ENCODE measurements at places on chromosomes 12 and 14.
A peak's percentile ranks its signal among the peaks of the same experiment; 100 is the strongest.

DNA sequence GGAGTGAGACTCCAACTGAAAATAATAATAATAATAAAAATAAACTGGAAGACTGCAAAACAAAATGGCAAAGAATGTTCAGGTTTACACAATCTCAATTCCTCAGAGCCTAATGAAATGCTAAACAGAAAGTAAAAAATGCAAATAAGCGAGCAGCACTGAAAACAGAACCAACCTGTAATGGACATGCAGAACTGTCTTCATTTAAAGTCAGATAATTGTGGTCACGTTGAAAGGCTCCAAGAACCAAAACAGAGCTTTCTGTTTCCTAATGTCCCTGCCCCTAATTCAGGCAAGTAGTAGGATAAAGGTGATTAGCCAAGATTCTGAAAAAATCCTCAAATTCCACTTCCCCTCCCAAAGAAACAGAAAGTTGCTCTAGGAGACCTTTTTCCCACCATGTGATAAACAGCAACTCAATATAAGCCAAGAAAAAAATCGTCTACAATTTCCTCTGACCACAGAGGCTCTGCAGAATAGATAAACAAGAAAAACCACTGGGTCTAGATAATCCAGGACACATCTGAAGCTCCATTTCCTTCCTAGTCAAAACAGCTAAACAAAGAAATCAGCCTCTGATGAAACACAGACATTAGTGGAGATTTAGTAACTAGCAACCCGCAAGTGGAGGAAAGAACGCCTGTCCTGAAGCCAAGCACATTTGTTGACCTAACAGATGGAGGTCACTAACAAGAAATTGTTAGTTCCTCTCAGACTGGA is 3.0 kb downstream of the MIS18BP1 start:
- DNase-seq = no peak

GRCh38 chr12:89539426-89540223 is 13.8 kb upstream of the POC1B start:
- no peak for DNase-seq

GRCh38 chr12:49478949-49479664 is 59.7 kb upstream of the KCNH3 start:
- DNase-seq = no peak

DNA sequence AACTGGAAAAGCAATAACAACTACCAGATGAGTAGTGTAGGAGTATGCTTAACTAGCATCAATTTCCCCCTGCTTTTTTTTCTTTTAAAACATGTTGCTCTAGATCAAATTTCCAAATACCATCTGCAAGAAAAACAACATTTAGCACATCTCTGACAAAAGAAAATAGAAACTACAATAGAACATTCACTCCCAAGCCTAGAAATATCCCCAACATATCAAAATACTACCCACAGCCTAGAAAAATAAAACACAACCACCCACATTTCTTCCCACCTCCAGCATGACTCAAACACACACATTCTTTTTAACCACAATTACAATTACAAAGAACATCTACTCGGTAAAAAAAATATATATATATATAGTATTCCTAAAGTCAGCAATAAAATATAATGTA is 120.0 kb downstream of the PPFIA2 start:
- DNase-seq = no peak

DNA sequence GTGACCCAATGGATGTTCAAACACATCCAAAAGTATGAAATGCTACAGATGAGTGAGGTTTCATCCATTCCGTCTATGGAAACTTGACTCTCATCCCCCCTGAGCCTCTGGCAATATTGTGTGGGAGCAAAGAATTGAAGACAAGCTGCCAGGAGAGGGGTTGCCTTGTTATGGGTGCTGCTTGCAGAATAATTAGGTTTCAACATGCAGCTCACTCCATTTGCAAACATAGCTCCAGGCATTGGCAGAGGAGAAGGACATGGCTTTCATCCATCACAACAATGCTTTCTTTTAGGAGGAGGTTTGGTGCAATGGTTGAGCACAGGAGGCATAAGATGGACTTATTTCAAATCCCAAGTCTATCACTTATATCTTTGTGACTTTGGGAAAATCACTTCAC is 220.7 kb upstream of the SRRM4 start:
- DNase-seq = no peak

- peak; percentile 47 for DNase-seq
Measured at GRCh38 chr14:80055226-80055625, 156.1 kb downstream of the DIO2 start.

GRCh38 chr12:62658910-62659309 is 192.3 kb downstream of the MON2 start:
- DNase-seq = no peak

GRCh38 chr14:27427796-27428195 is 830.0 kb upstream of the NOVA1 start:
- DNase-seq = no peak

DNA sequence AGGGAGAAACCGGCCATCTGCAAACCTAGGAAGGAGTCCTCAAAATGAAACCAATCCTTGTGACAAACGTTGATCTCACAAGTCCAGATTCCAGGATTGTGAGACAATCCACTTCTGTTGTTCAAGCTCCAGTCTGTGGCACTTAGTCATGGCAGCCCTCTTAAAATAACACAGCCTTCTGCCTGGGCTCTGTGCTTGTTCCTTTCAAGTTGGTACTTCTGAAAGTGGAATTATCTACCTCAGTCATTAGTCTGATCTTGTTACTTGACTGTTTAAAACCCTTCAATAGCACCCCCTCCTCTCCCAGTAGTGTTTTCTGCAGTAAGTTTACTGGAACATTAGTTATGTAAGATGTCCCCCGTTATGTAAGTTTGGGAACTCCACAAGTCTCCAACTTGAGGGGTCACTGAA is 111.0 kb upstream of the HIF1A start:
- DNase-seq = no peak

DNA sequence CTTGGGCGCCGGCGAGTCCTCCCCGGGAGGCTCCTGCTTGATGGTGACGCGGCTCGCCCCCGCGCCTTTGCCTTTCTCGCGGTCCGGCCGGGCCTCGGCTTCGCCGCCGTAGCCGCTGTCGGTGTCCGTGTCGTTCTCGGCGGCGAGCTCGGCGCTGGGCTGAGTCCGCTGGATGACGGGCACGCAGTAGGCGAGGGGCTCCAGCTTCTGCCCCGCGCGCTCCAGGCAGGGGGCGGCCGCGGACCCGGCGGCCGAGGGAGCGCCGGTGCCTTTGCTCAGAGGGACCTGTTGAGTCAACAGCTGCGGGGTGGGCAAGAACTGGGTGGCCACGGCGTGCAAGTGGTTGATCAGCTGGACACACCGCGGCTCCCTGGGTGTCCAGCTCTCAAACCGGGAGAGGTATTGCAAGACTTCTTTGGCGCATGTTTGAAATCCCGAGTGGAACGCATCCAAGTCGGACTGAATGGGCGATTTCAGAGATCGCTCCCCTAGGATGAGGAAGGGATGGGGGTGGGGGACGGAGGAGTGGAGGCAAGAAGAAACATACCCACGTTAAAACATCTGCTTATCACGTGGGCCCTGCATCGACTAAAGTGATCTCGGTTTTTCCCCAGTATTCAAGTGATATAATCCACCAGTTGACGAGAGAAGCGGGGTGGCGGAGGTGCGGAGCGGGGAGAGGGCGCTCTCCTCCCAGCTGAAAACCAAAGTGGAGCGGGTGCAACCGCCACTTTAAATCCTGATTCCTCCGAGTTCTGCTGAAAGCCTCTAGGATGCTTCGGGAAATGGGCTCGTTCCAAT is 2.0 kb downstream of the BHLHE41 start:
- DNase-seq = peak; percentile 37

DNA sequence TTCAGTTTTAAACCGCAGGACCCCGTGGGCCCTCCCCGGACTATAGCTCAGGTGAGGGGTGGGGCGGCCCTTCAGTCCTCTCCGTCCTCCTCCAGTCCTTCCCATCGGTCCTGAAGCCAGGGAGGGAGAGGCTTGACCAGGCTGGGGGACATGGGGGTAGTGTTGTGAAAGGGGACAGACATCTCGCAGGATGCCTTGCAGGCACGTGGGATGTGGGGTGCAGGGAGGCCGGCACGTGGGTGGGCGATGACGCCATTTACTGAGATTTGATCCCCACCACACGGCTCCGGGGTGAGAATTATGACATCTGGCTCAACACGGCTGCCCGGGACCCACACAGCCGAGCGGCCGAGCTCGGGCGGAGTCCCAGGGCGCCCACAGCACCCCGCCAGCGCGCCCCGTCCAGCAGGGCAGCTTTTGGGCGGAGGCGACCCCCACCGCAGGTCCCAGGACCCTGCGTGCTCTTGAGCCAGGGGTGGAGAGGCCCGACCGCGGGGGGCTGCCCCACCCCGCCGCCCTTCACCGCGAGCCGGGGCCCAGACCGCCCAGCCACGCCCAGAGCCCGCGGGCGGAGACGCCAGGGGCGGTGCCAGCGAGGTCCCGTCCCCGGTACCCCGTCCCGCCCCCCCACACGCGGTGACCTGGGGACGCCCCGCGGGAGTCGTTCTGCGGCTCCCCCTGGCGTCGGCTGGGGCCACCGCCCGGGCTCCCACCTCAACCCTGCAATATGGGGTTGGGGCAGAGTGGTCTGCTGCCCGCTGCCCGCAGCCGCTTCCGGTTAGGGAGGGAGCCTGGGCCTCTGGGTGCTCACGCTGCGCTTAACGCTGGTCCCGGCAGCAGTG is 3.3 kb upstream of the EXOC3L4 start:
- DNase-seq = no peak

DNA sequence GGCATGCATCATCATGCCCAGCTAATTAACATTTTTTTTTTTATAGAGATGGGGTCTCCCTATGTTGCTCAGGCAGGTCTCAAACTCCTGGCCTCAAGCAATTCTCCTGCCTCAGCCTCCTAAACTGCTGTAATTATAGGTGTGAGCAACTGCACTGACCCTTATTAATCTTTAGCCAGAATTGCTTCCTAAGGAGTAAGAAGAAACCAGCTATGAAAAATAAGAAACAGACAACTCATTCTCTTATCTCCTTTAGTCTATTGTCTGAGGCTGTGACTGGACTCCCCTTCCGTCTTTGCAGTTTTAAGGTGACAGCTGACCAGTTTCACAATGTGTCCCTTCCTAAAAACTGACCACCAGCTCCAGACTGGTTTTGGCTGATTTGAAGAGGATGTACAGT is 52.4 kb downstream of the EMP1 start:
- no peak for DNase-seq

All from NCI-H446 treated with DMSO at 0.1 percent for 48 hours (cell line).